ENCODE measurements at places on chromosomes 13 and 19.

GRCh38 chr13:21219036-21219381 lies 42.6 kb downstream of the MRPL57 start:
- no peak overlapping the region for H3K27ac ChIP-seq
- H3K36me3 ChIP-seq = no peaks in the 10 kb centered on the region
- H3K4me1 ChIP-seq = no peaks in the 10 kb centered on the region
- DNase-seq = no peak
- H3K27me3 ChIP-seq = peaks cover 3% of the 10 kb centered on the region
- H3K4me3 ChIP-seq = no peak overlapping the region

- H3K4me1 ChIP-seq = peaks cover 13% of the 10 kb centered on the region
- H3K4me3 ChIP-seq = no peak overlapping the region
- no peaks in the 10 kb centered on the region for H3K27me3 ChIP-seq
- H3K36me3 ChIP-seq = no peaks in the 10 kb centered on the region
- no peak overlapping the region for H3K27ac ChIP-seq
- no peak for DNase-seq
Observed at GRCh38 chr19:4178990-4179389, 3.4 kb downstream of the SIRT6 start.

- no peak overlapping the region for H3K27ac ChIP-seq
- no peaks in the 10 kb centered on the region for H3K27me3 ChIP-seq
- H3K4me1 ChIP-seq = no peaks in the 10 kb centered on the region
- no peak overlapping the region for H3K4me3 ChIP-seq
- DNase-seq = no peak
Observed at GRCh38 chr13:87798536-87798935, 127.4 kb downstream of the SLITRK5 start.

DNA sequence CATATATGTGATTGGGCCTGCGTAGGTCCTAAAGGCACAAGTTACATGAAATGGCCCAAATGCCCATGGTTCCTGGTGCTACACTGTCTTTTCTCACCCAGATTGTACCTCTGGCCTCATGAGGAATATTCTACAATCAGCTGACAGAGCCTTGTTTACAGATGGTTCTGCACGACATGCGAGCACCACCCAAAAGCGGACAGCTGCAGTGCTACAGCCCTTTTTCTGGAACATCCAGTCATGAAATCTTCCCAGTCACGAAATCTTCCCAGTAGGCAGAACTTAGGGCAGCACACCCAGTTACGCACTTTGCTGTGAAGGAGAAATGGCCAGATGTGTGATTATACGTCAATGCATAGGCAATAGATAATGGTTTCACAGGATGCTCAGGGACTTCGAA lies 7.7 kb upstream of the ELF1 start:
- H3K27me3 ChIP-seq = no peaks in the 10 kb centered on the region
- DNase-seq = no peak
- no peak overlapping the region for H3K27ac ChIP-seq
- H3K36me3 ChIP-seq = no peaks in the 10 kb centered on the region
- H3K4me3 ChIP-seq = no peak overlapping the region

DNA sequence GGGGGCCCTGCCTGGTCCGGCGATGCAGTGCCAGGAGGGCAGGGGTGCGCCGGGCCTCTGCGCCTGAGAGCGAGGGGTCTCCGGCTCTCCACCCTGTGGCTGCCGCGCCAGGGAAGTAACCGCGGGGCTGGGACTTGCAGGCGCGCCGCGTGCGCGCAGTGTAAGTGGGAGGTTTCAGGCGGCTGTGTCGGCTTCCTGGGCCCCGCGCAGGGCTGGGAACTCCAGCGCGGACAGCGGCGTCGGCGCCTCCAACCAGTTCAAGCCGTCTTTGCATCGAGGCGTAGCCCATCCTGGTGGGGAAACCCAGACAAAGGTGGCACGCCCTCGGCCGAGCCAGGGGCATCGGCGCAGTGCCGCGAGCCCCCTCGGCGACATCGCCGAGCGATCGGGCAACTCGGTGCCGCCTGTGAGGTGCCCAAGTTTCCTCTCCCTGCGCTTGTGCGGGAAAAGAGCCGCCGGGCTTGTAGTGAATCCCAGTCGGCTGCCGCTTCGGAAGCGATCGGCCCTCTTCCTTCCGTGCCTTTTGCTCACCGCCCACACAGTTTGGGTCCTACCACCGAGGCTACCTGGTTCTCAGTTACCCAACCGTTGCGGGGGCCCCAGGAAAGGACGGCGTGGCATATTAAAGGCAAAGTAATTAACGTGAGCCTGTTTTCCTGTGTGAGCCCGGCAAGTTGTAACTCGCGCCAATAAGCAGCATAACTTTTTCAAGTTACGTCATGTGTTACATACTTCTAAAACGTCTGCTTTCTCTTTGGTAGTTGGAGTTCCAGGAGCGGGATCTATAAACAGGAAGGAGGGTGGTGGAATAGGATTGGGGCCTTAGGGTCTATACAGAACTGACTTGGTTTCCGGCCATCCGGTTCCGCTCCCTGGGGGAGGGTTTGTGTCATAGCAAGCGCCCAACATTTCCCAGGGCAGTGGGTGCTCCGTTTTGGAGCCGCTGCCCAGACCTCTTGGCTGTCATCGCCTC lies 1.2 kb downstream of the LRCH1 start:
- peaks cover 11% of the 10 kb centered on the region for H3K4me1 ChIP-seq
- peak; percentile 68 for DNase-seq
- H3K27ac ChIP-seq = peak overlapping the region; percentile 79
- H3K4me3 ChIP-seq = peak overlapping the region; percentile 63
- no peaks in the 10 kb centered on the region for H3K36me3 ChIP-seq

DNA sequence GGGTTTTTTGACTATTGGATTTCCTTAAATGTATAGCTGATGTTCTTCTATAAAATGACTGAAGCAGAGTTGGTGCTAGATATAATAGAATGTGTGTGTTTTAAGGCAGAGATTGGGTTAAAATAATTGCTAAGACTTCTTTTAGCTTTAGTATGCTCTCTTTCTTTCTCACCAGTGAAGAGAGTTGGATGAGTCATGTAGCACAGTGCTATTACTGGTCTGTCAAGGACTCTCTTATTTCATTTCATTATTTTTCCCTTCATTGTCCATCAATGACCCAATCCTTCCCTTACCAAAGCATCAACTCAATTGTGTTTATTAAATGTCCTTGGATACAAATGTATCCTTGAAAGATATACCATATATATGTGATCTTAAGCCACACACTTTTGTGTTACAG lies 268.9 kb downstream of the IRS2 start:
- no peak overlapping the region for H3K4me3 ChIP-seq
- H3K27ac ChIP-seq = no peak overlapping the region
- H3K36me3 ChIP-seq = no peaks in the 10 kb centered on the region
- DNase-seq = no peak
- H3K4me1 ChIP-seq = peaks cover 5% of the 10 kb centered on the region

- H3K27me3 ChIP-seq = no peaks in the 10 kb centered on the region
- H3K27ac ChIP-seq = no peak overlapping the region
- DNase-seq = no peak
- H3K4me3 ChIP-seq = no peak overlapping the region
Observed at GRCh38 chr13:37409756-37410155, 188.8 kb downstream of the POSTN start.

- no peaks in the 10 kb centered on the region for H3K27me3 ChIP-seq
- H3K36me3 ChIP-seq = no peaks in the 10 kb centered on the region
- H3K4me3 ChIP-seq = no peak overlapping the region
- no peaks in the 10 kb centered on the region for H3K4me1 ChIP-seq
- no peak for DNase-seq
Observed at GRCh38 chr13:23427881-23428528, 5.5 kb downstream of the SACS start.

DNA sequence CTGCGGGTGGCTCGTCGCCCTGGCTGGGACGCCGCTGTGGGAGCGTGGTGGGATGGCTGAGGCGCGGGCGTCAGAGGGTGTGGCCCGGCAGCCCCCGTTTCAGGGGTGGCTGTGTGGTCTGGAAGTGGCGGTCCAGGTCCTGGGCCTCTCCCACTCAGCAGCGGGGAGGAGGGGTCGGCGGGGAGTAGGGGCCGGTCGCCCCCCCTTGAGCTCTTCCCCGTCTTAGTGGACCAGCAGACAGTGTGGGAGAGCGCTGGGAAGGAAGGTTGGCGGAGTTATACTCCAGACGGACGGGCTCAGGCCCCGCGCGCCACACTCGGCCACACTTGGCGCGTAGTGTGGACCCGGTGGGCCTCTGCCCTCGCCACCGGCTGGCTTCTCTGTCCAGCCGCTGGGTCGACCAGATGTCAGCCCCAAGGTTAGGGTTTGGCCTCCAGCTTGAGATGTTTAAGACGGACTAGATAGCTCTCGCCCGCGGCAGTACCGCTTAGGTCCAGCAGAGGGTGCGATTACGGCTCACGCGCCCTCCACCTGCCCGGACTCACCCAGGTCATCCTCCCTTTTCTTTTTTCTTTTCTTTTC lies 21.7 kb upstream of the ZNF429 start:
- no peak overlapping the region for H3K27ac ChIP-seq
- H3K4me1 ChIP-seq = no peaks in the 10 kb centered on the region
- no peaks in the 10 kb centered on the region for H3K27me3 ChIP-seq
- H3K36me3 ChIP-seq = no peaks in the 10 kb centered on the region

GRCh38 chr19:16419669-16420335 lies 52.0 kb downstream of the EPS15L1 start:
- H3K36me3 ChIP-seq = no peaks in the 10 kb centered on the region
- H3K4me1 ChIP-seq = no peaks in the 10 kb centered on the region
- H3K4me3 ChIP-seq = no peak overlapping the region
- no peak for DNase-seq
- H3K27ac ChIP-seq = no peak overlapping the region
- no peaks in the 10 kb centered on the region for H3K27me3 ChIP-seq

DNA sequence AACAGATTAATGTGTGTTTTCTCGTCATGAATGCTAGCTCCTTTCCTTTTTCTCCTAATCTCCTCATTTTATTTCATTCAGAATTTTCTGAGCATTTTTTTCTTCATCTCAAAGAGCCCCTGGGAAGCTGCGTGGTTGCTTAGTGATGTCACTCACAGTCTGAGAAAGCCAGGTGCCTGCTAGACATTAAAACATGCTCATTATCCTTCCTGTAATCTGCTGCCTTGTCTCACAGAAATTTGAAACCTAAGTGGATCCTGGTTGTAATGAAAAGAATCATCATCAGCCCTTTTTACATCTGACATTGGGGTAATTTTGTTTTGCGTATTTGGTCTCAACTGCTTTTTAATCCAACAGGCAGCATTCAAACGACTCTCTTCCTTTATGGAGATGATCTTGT lies 108.2 kb upstream of the RNF113B start:
- no peak overlapping the region for H3K4me3 ChIP-seq
- no peaks in the 10 kb centered on the region for H3K27me3 ChIP-seq
- H3K4me1 ChIP-seq = no peaks in the 10 kb centered on the region

GRCh38 chr19:15714638-15715037 lies 13.2 kb upstream of the OR10H2 start:
- H3K27me3 ChIP-seq = no peaks in the 10 kb centered on the region
- H3K4me3 ChIP-seq = no peak overlapping the region
- no peak overlapping the region for H3K27ac ChIP-seq
- H3K36me3 ChIP-seq = no peaks in the 10 kb centered on the region
- DNase-seq = no peak
- no peaks in the 10 kb centered on the region for H3K4me1 ChIP-seq

DNA sequence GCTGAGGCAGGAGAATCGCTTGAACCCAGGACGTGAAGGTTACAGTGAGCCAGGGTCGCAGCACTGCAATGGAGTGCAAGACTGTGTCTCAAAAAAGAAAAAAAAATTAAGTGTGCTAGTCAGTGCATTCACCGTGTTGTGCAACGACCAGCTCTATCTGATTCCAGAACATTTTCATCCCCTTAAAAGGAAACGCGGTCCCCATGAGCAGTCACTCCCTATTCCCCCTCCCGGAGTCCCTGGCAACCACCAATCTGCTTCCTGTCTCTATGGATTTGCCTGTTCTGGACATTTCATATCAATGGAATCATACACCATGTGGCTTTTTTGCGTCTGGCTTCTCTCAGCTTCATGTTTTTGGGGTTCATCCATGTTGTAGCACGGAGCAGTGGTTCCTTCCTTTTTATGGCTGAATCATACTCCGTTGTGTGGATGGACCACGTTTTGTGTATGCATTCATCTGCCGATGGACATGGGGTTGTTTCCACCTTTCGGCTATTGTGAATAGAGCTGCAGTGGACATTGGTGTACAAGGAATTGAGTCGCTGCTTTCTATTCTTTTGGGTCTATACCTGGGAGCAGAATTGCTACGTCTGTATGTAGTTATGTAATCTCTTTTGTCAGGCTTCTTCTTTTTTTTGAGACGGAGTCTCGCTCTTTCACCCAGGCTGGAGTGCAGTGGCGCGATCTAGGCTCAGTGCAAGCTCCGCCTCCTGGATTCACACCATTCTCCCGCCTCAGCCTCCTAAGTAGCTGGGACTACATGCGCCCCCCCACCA lies 19.8 kb downstream of the MYO9B start:
- peak overlapping the region; percentile 56 for H3K27ac ChIP-seq
- DNase-seq = no peak
- peaks cover 44% of the 10 kb centered on the region for H3K4me1 ChIP-seq
- no peaks in the 10 kb centered on the region for H3K36me3 ChIP-seq
- H3K27me3 ChIP-seq = no peaks in the 10 kb centered on the region

GRCh38 chr13:79491715-79492114 lies 10.8 kb downstream of the NDFIP2 start:
- no peak overlapping the region for H3K4me3 ChIP-seq
- peaks cover 13% of the 10 kb centered on the region for H3K4me1 ChIP-seq
- DNase-seq = no peak
- peak overlapping the region; percentile 24 for H3K27ac ChIP-seq

GRCh38 chr13:81224209-81224833 lies 883.4 kb upstream of the SPRY2 start:
- DNase-seq = no peak
- H3K36me3 ChIP-seq = no peaks in the 10 kb centered on the region
- H3K4me3 ChIP-seq = no peak overlapping the region
- H3K27ac ChIP-seq = no peak overlapping the region
- H3K27me3 ChIP-seq = no peaks in the 10 kb centered on the region

DNA sequence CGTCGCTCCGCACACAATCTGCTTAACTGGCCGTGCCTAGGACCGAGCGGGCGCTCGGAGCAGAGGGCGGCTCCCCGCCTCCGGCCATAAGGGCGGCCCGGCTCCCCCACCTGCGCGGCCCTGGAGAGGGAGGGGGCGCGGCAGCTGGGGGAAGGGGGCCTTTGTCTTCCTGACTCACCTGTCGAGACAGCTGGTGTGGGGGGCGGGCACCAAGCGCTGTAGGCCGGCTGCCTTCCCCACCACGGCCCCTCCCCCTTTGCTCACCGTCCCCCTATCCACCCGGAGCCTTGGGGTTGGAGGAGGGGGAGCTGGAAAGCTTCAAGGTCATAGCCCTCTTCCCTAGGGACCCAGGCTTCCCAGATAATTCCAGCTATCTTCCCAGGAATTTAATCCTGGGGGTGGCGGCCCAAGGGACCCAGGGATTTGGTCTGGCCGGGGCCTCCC lies 1.2 kb downstream of the VASP start:
- H3K27me3 ChIP-seq = no peaks in the 10 kb centered on the region

GRCh38 chr13:94548382-94548781 lies 47.6 kb downstream of the TGDS start:
- DNase-seq = peak; percentile 18
- H3K27me3 ChIP-seq = no peaks in the 10 kb centered on the region
- H3K27ac ChIP-seq = no peak overlapping the region
- no peaks in the 10 kb centered on the region for H3K36me3 ChIP-seq

- H3K27me3 ChIP-seq = no peaks in the 10 kb centered on the region
- no peak overlapping the region for H3K4me3 ChIP-seq
- no peak for DNase-seq
- H3K4me1 ChIP-seq = peaks cover 40% of the 10 kb centered on the region
- H3K36me3 ChIP-seq = no peaks in the 10 kb centered on the region
Observed at GRCh38 chr19:15274477-15274876, 42.2 kb upstream of the EPHX3 start.
